ENCODE measurements at places on chromosomes 4 and X.

DNA sequence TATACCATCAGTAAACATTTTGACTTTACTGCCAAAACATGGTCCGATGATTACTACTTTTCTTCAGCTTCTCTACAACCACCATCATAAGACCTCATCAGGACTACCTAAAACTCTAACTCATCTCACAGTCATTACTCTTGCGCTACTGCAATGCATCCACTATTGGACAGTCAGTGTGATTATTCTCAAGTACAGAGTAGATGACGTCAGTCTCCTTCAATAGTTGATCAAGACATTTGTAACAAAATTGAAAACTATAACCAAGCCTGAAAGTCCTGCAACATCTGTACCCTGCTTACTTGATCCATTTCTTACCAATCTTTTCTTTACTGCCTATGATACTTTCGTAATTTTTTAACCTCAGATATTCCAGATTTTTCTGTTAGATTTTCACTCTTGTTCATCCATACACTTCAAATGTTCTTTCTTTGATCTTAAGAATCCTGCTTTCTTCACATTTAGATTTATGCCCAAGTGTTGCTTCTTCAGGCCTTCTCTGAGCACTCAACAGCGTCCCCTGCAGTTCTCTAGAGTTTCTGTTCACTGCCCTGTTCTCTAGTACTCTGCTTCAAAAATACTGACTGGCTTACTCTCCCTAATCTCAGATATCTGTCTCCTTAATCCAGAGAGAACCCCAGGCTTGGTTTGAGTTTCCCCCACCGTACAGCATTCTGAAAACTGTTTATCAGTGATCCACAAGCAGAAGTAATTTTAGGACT is 1517.6 kb downstream of the STIM2 start:
- DNase-seq, result no peak

DNA sequence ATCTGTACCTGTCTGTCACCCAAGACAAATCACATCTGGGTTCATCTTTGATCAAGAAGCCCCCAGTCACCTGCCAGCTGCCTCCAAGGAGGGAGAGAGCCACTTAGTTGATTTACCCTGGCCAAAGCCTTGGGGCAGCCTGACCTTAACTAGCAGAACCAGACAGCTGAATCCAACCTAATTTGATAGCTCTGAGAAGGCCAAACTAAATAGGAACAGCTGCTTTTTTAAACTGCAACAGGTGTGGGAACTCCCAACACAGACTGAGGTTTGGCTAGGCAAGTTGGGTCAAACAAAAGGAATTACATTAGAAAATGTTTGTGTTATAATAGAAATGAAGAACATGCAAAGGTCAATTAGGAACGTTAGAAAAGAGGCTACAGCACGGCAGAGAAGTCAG is 375.7 kb downstream of the NLGN4X start:
- DNase-seq, result no peak

DNA sequence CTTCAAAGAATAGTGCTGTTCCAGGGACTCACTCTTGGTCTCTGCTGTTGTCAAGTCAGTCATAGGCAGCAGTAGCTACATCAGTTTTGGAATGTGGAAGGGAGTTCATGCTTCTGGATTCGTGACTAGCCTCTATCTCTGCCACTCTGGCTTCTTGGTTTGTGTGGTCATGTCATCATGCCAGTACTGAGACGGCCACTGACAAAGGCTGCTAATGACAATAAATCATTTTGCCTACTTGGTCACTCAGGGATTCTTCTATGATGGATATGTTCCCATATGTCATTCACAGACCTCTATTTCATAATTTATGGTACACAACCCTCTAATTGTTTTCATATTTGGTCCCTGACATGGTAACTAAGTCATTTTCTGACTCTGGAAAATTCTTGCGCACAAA is 450.8 kb upstream of the BOD1L1 start:
- no peak for DNase-seq

DNA sequence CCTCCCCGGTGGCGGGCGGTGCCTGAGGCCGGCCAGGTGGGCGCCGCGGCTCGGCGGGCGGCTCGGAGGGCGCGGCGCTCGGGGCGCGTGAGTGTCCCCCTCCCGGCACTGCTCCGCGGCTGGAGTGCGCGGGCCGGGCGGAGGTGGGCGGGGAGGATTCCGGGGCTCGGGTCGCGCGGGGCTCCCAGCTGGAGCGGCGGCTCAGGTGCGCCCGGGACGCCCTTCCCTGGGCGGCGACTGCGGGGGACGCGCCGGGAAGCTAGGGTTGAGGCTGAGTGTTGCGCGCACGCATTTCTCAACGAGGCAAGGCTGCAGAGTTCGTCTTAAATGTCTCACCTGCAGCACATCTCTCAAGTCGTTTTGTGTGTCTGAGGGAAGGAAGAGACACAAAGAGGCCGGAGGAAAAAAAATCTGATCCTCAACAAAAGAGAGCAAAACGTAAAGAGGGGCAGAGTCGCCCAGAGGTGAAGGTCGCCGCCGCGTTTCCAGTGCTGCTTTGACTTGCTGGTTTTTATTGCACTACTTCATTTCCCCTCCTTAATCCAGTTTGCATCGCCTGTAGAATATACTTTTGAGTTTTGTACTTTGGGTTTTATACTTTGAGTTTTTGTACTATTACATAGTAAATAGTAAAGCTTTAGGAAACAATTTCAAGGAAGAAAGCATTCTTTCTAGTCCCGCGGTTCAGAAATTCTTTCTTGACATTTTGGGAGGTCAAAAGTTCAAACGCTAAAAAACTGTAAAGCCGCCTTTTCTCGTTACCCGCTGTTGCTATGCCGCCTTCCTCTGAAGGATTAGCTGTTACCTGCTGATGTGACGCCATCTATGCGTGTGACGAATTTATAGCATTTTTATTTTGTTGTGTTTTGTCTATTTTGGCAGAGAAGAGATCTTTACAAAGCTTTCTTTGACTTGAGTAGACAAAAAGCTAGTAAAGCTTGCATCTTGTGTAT is 106.5 kb upstream of the STOX2 start:
- peak; percentile 73 for DNase-seq

- DNase-seq, result no peak
Observed at GRCh38 chr4:76527666-76528065, 92.6 kb downstream of the SHROOM3 start.

- no peak for DNase-seq
Observed at GRCh38 chr4:128517096-128517738, 229.6 kb upstream of the PGRMC2 start.

DNA sequence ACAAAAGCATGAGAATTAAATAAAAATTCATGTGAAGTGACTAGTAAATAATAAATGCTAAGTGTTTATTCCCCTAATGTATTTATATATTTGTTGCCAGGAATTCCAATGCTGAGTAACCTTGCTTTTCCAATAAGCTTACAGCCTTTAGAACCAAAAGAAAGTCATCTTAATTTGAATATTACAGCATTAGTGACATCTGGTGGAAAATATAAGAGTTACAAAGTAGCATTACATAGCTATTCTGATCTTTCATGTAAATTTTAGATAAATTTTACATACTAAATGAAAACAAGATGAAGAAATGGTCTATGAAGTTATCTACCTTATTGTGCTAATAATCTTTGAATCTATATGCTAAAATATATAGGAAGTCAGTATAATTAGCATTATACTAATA is 10.4 kb downstream of the MAD2L1 start:
- DNase-seq, result no peak

GRCh38 chr4:124177647-124178425 is 534.7 kb downstream of the ANKRD50 start:
- no peak for DNase-seq

GRCh38 chrX:136318156-136318555 is 17.4 kb downstream of the ADGRG4 start:
- DNase-seq, result no peak

DNA sequence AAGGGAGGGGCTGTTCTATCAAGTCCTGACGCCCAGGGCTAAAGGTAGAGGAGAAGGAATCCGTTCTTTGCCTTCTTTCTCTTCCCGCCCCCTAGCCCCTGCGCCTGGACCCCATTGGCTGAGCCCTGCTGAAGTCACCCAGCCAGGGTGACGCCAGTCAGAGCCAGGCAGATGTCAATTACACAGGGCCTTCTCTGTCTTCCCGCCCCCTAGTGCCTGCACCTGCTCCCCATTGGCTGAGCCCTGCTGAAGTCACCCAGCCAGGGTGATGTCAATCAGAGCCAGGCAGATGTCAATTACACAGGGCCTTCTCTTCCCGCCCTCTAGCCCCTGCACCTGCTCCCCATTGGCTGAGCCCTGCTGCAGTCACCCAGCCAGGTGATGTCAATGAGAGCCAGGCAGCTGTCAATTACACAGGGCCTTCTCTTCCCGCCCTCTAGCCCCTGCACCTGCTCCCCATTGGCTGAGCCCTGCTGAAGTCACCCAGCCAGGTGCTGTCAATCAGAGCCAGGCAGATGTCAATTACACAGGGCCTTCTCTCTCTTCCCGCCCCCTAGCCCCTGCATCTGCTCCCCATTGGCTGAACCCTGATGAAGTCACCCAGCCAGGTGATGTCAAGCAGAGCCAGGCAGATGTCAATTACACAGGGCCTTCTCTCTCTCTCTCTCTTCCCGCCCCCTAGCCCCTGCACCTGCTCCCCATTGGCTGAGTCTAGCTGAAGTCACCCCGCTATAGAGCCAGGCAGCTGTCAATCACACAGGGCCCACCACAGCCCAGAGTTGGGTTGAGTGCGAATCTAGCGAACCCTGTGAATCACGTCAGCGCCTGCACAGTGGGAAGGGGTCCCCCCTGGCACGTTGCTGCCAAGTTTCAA is 46.4 kb downstream of the ASMT start:
- no peak for DNase-seq

GRCh38 chrX:136954930-136955329 is 74.4 kb upstream of the RBMX start:
- no peak for DNase-seq

DNA sequence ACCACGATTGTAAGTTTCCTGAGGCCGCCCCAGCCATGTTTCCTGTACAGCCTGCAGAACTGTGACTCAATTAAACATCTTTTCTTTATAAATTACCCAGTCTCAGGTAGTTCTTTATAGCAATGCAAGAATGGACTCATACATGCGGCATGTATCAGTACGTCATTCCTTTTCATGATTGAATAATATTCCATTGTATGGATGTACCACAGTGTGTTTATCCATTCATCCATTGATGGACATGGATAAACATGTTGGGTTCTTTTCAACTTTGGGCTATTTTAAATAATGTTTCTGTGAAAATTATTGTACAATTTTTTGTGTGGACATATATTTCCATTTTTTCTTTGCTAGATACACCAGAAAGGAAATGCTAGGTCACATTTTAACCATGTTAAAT is 99.2 kb upstream of the IGSF1 start:
- no peak for DNase-seq

DNA sequence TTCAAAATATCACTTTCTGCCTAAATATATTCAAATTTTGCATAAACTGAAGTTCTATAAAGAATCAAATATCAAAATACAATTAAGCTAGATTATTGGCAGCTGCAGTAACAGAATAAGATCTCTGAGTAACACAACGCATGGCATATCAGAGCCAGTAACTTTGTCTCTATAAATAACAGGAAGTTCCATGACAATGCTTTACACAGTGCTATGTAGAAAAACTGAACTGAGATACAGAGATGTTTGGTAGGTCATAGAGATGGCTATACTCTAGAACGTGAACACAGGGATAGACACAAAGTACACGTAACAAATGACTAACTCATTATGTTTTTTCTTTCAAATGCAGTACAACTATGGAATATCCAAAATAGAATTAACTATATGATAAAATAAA is 18.2 kb downstream of the UBE2D3 start:
- DNase-seq, result no peak

- no peak for DNase-seq
Observed at GRCh38 chr4:174627473-174627872, 105.2 kb upstream of the HPGD start.

DNA sequence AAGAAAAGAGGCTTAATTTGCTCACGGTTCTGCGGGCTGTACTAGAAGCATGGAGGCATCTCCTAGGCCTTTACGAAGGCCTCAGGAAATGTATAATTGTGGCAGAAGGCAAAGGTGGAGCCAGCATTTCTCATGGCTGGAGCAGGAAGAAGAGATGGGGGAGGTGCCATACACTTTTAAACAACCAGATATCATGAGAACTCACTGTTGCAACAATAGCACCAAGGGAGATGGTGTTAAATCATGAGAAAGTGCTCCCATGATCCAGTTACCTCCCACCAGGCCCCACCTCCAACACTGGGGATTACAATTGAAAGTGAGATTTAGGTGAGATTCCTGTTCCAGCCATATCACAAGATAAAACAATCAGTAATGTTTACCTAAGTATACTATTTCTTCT is 45.5 kb downstream of the MTHFD2L start:
- no peak for DNase-seq

- no peak for DNase-seq
Observed at GRCh38 chr4:604131-604530, 21.2 kb upstream of the PDE6B start.

DNA sequence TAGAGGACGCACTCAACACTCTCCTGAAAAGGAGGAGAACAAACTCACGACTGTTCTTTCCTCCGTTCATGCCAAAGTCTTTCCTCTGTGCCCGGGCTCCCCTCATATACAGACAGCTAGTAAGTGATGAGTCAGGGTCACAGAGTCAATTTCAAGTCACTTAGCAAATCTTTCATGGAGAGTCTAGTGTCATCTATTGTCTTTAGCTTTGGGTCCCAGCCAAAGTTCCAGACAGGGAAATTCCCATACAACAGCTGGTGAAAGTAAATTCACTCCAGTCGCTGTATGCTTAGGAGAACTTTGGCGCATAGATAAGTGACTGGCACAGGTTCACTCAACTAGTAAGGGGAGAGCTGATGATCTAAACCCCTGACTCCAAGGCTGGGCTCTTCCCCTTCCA is 226.5 kb downstream of the MID1 start:
- DNase-seq, result peak; percentile 18

- DNase-seq, result no peak
Observed at GRCh38 chr4:23374259-23374658, 515.6 kb downstream of the PPARGC1A start.

DNA sequence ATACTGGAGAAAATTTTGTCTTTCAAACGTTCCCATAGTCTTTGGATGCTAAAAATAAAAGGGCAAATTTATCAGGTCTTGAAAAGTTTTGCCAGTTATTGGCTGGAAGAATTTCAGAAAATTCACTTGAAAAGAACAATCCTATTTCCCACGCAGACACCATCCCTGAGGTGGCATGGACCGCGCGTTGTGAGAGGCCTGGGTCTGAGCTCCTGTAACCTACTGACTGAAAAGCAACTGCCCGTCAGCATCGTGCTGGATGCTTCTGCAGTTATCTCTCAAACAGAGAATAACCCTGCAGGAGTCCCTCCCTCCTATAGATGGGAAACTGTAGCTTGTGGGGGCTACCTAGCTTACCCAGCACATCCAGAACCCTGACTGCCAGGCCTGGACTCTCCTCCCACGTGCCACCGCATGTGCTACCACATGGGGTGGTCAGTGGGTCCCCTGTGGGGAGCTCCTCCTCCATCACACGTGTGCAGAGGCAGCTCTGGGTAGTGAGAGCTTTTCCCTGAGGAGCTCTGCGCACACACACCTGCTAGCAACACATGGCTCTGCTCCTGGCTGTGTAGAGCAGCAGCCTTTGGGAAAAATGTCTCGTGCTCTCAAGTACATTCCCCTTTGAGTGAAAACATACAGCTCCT is 36.1 kb downstream of the NSG1 start:
- no peak for DNase-seq

GRCh38 chrX:341541-342101 is 23.0 kb upstream of the GTPBP6 start:
- DNase-seq, result no peak

Measured in kidney (tissue), 22 donors.